Activated CD4-positive, alpha-beta T cell treated with anti-CD3 and anti-CD28 coated beads, Interleukin-2, amount 50 U/mL, for 48 hours (primary cell): ENCODE measurements at places on chromosomes 12 and 14.

- DNase-seq: no peak
Measured at GRCh38 chr12:63919756-63920155, 75.3 kb downstream of the SRGAP1 start.

DNA sequence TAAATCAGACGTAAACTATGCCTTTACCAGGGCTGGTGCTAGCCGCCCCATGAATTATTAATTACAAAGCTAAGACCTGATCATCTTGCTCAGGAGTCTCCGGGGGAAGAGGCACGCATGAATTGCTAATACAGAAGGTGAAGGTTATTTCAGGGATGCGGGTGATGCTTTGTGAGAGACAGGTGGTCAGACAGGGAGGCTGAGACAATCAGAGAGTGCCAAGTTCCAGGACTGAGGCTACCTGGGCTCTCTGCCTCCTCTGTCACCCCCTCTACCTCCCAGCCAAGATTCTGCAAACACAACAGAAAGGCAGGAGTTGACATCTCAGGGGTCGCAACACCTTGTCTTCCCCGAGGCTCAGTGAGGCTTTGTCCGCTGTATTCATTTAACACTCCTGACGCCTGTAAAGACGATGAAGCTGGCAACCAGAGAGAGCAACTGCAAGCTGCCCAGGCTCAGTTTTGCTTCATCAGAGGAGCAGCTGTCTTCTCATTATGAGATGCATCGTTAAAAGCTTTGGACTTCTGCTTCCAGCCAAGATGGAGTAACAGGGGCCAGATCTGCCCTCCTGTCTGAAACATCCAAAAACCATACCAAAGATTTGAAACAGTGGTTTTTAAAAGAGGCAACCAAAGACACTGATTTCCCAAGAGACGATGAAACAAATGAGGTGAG lies 46.6 kb downstream of the PRIMA1 start:
- no peak for DNase-seq

- no peak for DNase-seq
Measured at GRCh38 chr12:16901946-16902345, 296.0 kb upstream of the LMO3 start.

DNA sequence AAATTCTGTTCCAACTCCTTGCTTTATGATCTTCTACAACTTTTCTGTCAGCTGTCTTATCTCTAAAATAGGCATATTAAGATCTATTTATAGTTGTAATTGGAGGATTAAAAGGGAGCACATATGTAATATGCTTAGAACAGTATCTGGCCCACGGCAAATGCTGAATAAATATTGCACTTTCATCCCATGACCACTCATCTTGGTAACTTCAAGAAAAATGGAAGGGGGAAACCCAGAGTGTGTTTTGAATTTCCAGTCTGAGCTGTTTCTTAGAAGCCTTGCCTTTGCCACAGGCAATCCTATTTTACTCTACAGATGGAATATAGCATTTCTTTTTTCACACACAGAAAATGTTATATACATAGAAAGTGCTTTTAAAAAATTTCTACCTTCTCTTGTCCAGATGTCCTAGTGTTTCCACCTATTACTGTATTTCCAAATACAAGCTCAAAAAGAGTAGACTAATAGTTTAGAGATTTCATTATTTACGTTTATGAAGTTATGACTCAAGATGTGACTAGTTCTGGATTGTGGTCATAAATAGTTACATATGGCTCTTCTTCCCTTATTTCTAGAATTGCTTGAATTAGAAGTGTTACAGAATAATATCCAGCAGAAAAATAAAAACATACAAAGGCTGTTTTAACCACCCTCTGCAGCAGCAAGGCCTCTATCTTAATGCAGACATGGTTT lies 6.2 kb upstream of the STXBP6 start:
- no peak for DNase-seq

GRCh38 chr14:104998801-104999200 lies 13.2 kb downstream of the CLBA1 start:
- DNase-seq: no peak

- peak; percentile 10 for DNase-seq
Measured at GRCh38 chr12:112353393-112353792, 28.8 kb downstream of the HECTD4 start.

- DNase-seq: no peak
Measured at GRCh38 chr14:95287176-95287754, 32.4 kb downstream of the CLMN start.

DNA sequence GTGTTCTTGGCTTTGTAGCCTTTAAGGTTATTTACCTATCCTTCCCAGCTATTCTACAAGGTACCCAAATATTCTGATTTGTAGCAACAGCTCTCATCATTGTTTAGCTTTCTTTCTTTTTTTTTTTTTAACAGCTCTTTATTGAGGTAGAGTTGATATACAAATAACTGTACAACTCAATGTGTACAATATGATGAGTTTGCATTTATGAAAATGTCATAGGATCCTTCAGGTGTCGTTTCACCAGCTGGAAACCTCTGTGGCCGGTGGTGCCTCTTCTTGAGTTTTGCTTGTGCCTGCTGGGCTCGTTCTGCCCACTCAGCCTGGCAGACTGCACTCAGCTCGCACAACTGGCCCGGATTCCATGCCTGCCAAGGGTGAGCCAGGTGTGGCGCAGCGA lies 26.9 kb upstream of the TBPL2 start:
- DNase-seq: no peak

DNA sequence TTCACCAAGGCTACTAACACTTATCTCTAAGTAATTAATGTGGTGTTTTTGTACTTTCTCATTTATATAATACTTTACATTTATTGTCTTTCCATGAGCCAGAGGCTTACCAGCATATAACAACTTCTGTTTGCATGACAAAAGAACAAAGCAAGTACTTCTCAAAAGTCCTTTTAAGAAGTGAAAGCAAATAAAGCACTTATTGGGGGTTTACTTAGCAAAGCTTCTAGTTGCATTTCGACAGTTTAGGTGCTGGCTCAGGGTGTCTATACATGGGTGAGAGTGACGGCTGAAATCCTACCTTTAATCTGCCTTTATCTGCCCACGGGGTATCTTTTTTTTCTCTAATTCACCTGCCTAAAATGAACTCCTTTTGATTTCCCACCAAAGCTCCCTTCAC lies 21.0 kb upstream of the DCN start:
- DNase-seq: no peak

DNA sequence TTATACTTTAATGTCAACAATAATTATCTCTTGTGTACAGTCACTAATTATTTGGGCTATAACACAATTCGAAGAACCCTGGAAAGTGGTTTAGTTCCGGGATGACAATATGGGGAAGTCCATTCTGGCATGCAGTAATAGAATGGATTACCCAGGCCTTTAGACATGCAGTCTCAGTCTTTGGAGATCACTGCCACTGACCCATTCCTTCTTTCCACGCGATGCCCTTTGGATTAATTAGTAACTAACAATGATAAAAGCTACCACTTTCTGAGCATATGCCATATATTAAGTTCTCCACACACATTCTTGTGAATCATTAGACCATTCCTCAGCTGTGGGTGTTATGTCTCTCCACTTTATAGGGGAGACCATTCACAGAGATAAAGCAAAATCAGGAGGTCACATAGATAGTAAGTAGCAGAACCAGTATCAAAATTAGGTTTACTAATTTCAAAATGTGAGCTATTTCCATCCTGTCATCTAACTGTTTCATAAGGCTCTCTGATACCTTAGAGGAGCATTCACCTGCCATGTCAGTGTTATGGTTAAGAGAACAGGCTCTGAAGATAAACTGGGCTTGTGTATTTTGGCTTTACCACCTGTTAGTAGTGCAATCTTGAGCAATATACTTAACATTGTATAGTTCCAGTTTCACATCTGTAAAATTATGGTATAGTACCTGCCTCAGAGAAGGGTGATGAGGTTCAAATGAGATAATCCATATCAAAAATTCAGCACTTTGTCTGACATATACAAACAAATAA lies 27.2 kb upstream of the KCNJ8 start:
- no peak for DNase-seq

DNA sequence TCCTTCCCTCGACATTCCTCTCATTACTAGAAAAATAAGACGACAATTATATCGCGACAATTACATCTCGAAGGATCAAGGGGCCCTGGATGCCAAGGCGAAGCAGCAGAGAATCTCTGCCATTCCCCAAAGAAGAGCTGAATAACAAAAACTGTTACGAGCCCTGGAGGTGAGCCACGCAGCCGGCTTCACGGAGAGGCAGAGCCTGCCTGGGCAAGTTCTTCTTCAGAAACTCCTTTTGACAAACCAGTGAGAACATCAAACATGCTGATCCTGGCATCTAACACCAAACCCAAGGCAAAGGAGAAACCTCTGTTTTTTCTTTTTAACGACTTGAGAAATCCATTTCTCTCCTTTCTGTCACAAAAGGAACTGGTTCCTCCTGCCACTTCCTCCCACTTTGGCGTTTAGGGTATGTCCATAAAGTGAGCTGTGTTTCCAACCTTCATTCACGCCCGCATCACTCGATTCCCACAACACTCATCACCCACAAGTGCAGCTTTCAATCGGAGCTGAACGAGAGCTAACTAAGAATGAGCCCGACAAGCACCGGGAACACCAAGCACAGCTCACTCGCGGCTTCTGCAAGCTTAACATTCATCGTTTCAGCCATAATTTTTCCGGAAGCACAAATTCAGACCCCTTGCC lies 21.5 kb downstream of the CCDC88C start:
- no peak for DNase-seq
